ENCODE measurements at places on chromosomes 5 and 9.

GRCh38 chr5:142969186-142969585 is 199.0 kb downstream of the ARHGAP26 start:
- DNase-seq: no peak

DNA sequence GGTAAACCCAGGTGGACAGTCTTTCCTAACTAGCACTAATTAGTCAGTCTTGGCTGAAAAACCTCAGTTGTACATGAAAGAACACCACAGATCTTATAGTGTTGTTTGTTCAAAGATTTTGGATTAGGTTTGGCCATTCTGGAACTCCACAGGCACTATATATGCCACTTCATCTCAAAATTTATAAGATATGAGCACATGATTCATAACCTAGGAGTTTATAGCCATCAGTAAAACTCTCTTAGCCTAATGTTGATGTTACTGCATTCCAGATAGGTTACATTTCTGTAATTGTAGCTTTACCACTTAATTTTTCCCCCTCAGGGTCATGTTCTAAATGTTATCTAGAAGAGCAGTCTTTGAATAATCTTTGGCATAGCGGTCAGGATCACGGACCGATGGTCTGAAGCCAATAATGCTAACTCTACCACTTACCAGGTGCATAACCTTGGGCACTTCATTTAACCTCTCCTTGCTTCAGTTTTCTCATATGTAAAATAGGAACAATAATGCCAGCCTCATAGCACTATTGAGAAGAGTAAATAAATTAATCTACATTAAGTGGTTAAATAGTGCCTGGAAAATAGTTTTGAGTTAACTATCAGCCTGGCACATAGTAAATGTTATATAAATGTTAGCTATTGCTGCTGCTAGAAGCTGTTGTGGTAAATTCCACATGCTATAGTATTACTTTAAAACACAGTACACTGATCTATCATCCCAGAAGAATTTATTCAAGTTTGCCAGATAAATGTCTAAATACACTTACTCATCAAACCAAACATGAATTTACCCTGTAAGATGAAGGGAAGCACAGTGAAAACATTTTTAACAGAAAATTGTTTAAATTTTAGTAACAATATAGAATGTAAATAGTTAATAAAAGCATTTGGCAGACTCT is 743.9 kb downstream of the NR2F1-AS1 start:
- DNase-seq: no peak

- DNase-seq: no peak
Measured at GRCh38 chr5:115735108-115735998, 81.1 kb downstream of the CDO1 start.

DNA sequence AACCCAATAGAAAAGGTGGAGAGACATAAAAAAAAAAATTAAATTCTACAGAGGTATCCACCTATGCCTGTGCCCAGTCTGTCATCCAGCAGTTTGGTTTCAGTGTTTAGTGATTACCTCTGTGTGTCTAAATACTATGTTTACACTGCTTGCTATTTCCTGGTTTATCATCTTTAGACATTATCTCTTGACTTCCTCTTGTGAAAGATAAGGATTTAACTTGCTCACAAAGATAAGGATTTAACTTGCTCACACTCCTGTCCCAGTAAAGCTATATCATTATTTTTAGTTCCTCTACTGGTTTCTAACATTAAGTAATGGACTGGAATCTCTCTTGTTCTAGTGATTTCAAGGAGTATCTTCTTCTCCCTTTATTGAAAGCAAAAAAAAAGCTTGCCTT is 53.9 kb upstream of the ZFR start:
- DNase-seq: no peak

DNA sequence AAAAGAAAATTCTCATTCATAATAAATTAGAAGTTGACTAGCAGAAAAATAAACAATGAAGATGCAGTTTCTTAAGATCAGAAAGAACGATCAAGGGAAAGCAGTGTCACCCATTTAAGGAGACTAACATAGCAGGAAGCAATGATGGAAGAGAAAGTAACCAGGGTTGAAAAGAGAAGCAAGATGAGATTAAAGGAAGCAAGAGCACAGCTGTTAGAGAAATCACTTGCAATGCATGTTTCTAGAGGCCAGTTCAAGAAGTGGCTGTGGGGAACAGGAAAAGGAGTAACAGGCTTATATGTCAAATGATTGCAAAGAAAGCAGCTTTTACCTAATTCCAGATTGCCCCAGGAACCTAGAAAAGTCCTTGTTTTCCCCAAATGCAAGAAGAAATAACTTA is 46.8 kb upstream of the SLC1A1 start:
- DNase-seq: no peak

GRCh38 chr9:36191686-36192085 is 965 bp downstream of the CLTA start:
- no peak for DNase-seq

DNA sequence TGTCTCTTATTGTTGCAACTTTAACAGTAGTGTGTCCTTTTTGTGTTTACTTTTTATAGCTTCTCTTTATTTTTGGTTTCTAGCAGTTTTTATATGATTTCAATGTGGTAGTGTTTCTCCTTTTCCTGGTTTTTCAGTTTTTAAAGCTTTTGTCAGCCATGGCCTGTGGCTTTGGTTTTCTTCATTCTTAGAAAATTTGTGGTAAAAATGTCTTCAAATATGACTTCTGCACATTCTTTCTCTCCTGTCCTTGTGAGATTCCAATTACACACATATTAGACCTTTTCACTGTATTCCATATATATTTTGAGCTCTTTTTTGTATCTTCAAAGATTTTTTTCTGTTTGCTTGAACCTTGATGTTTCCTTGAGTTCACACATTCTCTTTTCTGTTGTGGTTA is 180.5 kb downstream of the CNTLN start:
- no peak for DNase-seq

- no peak for DNase-seq
Measured at GRCh38 chr5:149733129-149733900, 3.2 kb downstream of the PPARGC1B start.

DNA sequence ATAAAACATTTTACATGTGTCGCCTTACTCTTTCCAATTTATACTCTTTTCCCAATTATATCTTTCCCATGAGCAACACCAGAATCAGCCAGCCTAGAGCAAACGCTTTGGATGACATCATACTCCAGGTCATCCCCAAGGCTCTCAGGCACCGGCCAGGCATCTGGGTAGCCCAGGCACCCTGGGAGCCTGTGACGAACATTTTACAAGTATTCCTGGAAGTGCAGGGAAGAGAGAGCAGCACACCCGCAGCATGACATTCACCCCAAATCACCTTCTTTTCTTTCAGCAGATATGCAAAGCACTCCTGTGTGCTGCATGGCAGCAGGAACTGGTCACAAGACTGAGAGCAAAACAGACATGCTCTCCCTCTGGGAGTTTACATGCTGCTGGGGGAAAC is 75.7 kb upstream of the SMIM23 start:
- no peak for DNase-seq

DNA sequence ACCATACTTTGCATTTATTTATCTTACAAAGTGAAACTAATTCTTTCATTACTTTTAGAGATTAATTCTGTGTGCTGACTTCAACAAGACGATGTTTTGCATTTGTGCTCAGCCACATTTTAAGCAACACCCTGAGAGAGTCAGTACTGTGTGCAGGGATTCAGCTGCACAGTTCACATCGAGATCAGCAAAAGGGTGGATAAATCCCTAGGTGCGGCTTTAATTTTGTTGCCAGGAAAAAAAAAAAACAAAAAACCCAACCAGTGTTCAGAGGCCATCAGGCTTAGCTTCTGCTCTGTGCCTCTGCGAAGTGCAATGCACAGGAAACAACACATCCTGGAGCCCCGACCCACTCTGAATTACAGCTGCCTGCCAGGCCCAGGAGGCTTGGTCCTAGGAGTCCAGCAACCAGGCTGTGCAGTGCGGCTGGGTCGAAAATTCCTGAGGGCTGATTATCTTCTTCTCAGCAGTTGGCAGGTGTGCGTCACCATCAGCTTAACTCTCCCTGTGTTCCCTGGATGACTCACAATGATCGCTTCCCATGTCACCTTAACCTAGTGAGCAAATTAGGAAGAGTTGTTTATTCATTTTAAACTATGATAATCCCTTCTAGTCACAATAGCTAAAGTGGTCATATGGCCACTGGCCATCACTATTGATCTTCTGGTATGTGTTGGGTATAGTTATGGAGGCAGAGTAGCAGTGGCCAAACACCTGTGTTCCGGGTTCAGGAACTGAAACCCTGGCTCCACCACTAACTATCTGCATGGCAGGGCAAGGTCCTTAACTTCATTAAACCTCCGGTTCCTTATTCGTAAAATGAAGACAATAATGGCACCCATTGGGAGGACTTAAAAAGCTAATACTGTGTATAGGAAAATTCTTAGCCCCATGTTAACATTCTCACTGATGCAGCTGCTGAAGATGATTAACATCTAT is 31.2 kb upstream of the NDUFB6 start:
- no peak for DNase-seq

DNA sequence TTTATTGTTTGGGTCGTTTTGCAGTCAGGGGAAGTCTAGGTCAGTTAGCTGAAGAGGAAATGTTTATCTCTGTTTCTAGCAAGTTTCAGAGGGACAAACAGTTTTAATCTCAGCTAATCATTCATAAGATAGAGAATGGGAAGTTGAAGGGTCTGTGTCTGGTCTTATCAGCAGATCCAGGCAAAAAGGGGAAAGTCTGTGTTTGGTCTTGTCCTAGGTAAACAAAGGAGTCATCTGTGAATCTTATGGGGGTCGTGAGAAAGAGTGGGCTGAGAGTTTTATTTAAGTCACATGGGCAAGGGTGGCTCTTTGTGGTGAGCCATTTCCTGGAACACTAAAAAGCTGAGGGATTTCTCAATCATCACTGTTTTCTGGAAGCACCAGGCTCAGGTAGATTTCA is 5.6 kb upstream of the SNCAIP start:
- no peak for DNase-seq

GRCh38 chr9:92770360-92770995 is 5.8 kb upstream of the BICD2 start:
- no peak for DNase-seq

- DNase-seq: no peak
Measured at GRCh38 chr5:38650946-38651345, 94.5 kb upstream of the LIFR start.

Measured in amygdala (tissue), 56 donors.